Cerebellar nuclear complex (tissue), 1 donor: ENCODE measurements at places on chromosomes 2 and 18.

- DNase-seq = no peak
Measured at GRCh38 chr2:71938659-71939587, 208.7 kb downstream of the CYP26B1 start.

DNA sequence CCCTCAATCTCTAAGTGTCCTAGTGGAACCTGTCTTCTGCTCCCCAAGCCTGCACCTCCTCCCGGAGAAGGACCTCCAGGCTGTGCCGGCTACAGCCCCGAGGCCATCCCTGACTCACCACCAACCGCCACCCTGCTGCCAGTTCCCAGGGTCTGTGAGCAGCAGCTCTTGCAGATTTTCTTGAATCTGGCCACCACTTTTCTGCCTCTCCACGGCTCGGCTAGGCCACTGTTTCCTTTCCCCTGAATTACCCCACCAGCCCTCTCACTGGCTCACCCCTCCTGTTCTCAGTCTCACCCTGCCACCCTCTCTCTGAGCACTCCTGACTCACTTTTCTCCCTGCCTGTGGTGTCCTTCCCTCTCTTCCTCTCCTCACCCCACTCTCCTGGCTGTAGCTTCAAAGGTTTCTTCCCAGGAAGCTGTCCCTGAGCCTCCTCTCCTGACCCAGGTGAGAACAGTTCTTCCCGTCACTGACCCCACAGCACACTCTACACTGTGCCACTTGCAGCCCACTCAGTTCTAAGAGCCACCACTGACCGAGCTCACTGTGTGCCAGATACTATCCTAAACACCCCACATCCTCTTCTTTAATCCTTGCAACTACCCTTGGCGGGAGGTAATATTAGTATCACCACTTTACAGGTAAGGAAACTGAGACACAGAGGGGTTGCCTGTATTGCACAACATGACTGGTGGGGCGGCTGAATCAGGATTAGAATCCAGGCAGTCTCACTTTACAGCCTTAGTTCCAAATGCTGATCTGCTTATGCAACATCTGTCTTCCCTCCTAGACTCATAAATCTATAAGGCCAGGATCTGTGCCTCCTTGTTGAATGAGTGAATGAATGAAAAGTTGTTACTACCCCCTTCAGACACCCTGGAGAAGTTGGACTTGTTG, 111.6 kb downstream of the SMAD7 start:
- no peak for DNase-seq

DNA sequence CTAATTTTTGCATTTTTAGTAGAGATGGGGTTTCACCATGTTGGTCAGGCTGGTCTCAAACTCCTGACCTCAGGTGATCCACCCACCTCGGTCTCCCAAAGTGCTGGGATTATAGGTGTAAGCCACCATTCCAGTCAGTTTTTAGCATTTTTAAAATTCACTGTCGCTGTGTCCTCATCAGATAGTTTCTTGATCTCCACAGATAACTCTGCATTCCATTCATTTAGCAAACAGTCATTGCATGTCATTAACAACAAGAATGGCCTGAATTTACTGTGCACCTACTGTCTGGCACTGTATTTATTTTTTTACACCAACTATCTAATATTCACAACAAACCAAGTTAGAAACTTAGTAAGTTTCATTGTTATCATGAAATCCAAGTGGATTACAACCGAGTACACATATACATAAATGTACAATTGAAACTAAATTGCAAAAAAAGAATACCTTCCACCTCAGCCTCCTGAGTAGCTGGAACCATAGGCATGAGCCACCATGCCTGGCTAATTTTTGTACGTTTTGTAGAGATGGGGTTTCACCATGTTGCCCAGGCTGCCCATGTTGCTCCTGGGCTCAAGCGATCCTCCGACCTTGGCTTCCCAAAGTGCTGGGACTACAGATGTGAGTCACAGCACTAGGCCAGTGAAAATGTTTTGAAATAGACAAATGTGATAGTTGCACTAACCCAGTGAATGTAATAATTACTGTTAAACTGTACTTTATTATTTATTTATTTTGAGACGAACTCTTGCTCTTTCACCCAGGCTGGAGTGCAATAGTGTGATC, 4.3 kb downstream of the MCEE start:
- DNase-seq = no peak

- no peak for DNase-seq
Measured at GRCh38 chr2:240519396-240520129, 38.2 kb downstream of the ANKMY1 start.

GRCh38 chr2:86044614-86045013, 61.1 kb downstream of the POLR1A start:
- no peak for DNase-seq

DNA sequence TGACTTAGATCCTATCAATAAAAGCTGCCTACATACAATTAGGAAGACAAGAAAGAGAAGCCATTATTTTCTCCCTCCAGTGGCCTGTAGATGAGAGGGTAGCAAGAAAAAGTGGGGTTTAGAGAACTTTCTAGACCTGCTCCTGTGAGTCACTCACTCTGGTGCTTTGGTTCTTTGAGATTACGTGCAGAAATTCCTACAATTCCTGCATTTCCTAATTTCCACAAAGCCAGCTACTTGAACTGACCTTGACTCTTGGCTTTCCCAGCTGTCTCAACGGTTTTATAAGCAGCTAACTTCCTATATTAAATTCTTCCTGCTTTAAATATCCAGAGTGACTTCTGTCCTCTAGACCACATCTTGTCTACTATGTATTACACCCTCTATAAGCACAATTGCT, 899.5 kb upstream of the KLHL29 start:
- DNase-seq = no peak
